ENCODE measurements at places on chromosomes 2 and 18.

GRCh38 chr2:129794540-129794939 lies 184.9 kb upstream of the RAB6C start:
- DNase-seq = no peak

DNA sequence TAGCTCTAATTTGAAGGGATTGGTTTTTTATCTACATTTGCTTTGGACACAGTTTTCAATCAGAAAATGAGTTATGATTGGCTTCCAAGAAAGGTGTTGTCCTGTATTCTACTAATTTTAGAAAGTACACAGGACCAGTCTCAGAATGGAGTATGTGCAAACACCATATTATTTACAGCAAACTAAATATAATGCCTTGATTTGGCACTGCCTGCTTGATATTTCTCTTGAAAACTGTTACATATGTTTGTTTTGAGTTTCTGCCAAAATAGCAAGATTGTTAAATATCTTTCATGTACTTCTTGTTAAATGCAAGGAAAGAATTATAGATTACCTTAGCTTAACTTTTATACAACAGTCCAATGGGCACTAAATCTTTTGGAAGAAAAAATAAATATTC lies 694.9 kb downstream of the KCNJ3 start:
- no peak for DNase-seq

DNA sequence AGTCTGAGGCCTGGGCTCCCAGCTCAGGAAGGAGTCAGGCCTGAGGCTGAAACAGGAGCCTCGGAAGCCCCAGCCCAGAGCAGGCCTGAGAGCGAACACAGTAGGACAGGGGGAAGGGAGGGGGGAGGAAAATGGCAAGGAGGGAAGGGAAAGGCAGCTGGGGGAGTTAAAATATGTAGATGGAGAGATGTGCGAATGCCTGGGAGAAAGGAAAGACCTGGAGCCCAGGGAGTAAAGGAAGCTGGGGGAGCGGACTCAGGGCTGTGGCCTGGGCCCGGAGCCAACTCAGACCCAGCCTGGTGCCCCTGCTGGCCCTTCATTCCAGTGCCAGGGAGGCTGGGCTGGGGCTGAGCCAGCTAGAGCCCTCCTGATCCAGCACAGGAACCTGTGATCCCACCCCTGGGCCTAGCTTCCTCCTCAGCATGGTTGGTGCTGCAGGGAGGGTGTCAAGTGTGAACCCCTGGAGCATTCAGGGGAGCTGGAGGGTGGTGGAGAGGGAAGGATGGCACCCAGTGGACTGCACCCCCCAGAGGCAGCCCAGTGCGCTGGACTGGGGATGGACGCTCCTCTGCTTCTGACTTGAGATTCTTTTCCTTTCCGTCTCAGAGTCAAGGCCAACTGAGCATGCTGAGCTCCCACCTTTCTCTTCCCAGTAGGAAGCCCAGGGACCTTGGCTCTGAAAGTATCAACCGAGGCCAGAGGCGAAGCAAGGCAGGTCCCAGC lies 46.3 kb downstream of the EMX1 start:
- DNase-seq = no peak

GRCh38 chr2:70954886-70955285 lies 19.2 kb downstream of the ATP6V1B1 start:
- no peak for DNase-seq

DNA sequence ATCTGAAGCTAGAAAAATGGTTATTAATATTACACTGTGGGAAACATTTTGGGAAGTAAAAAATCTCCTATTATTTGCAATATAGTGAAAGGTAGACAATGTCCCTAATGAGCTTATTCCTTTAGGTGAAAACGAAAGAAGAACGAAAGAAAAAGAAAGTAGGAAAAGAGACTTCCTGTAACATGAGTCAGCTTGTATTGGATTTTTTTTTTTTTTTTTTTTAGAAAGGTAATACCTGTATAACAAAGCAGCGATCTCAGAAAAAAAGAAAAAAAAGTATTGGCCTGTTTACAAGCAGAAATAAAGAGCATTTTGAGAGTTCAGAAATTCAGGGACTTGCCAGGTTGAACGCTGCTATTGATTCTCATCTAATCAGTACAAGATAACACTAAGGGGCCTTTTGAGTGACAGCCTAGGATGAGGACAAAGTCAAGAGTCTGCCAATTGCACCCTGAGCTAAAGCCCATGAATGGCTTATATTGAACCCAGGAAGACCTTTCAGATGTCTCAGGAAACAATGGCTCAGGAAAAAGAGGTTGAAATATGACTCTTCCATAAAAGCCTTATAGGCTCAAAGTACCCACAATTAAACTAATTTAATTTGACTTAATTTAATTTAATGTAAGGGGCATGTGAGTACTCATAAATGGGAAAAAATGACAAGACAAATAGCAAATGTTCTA lies 615.6 kb upstream of the CDH2 start:
- DNase-seq = no peak

DNA sequence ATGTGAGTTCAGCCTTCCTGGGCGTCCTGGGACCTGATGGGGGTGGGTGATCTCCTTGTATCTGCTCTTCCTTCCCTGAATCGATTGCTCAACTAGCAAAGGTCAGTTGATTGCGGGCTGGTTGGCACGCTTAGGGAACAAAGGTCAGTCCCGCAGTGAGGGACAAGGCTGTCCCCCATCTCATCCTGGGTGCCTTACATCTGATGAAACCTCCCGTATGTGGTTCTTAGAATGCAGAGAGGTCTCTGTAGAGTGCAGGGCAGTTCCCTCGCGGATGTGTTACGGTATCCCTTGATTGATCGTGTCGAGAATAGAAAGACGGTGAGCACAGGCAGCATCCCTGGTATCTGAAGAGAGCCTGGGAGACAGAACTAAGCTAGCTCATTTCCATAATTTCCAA lies 56.4 kb upstream of the RBM44 start:
- DNase-seq = no peak

DNA sequence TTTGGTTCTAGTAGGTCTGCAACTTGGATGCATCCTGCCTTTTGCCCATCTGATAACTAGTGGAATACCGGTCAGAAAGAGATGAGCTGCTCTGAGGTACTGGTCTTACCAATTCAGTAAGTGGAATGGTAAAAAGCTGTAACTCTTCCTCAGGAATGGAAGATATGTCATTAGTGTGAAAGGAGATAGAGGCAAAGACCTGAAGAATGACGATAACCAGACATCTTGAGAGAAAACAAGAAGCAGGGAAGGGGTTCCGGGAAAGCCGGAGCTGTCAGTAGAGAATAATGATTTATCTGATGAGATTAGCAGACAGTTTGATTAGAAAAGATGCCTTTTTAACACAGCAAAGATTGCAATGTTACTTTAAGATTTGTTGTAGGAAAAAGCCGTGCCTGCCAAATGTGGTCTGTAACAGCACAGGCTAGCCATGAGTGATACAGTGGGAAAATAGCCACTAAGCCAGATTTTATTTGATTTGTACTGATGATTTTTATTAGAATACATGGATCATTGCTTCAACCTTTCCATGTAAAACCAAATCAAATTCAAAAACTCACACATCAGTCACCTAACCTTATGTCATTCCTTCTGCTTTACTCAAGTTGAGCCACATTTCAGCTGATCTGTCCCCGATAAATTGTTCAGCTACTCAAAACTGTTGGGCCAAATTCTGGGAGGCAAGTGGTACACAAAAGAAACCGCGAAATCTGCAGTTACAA lies 110.0 kb downstream of the TCF4 start:
- no peak for DNase-seq
